ENCODE measurements at places on chromosomes 3 and 15.

DNA sequence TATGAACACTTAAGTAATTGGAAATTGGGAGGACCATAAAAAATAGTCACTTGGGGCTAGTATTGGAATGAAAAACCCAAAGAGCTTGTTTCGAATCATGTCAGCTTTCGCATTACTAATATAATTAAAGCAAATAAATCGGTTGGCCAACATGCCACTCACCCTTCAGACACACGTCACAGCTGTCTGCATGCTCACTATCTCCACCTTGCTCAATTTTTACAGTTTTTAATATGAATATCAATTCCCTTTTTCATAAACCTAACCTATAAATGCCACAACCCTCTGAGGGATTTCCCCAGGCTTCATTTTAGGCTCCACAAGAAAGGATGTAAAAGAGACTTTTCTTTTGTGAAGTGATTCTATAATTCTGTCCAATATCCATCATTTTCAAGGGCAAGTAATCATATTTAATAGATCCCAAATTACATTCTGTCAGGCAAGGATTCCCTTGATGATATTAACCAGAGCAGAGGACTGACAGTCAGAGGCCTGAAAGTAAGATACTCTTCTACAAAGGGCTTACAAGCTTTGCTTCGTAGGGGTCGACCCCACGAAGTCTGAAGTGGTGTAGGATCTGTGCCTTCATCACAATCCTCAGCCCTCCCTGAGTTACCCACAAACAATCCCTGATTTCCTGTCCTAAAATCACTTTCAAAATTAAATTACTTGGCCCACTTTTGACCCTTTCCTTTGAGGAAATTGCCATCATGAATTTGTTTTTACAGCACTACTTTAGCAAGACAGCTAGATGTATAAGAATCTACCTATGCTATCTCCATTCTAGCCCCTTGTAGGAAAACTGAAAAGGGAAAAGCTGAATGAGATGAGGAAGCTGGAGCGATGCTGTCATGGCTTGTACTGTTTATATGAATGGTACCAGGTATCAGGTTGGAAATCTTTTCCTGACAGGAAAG is 44.5 kb downstream of the NANOGP8 start:
- DNase-seq, result no peak

- peak; percentile 17 for DNase-seq
Measured at GRCh38 chr3:122727294-122727693, 46.7 kb downstream of the PARP14 start.

GRCh38 chr15:60706145-60706544 is 227.2 kb upstream of the ICE2 start:
- DNase-seq, result no peak

DNA sequence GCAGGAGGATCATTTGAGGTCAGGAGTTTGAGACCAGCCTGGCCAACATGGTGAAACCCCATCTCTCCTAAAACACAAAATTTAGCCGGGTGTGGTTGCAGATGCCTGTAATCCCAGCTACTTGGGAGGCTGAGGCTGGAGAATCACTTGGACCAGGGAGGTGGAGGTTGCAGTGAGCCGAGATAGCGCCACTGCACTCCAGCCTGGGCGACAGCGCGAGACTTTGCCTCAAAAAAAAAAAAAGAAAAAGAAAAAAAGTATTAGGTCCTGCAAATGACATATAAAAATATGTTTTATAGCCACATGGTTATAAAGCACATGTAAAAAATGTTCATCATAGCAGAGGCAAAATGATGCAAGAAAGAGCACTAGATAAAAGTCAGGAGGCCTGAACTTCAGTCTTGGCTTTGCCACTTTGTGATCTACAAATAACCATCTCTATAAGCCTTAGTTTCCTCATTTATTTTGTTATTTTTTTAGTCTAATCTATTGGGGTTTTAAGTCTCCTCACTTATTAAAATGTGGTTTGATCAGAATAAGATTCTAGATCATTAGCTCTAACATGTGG is 4.9 kb downstream of the SLC12A6 start:
- no peak for DNase-seq
